Activated naive CD8-positive, alpha-beta T cell treated with anti-CD3 and anti-CD28 coated beads, Interleukin-2, amount 10 ng/mL, durations not matched to agents 7 days and 5 days (primary cell): ENCODE measurements at places on chromosomes 4 and X. TPM values are rescaled to one million over a fixed set of nuclear protein-coding genes. Genes with fewer than 3 reads are reported as not detected.
A peak's percentile ranks its signal among the peaks of the same experiment; 100 is the strongest.

The UGT2A3 gene
- not detected for total RNA-seq

The PGRMC2 gene
- 44.5 TPM for total RNA-seq

The SRPK3 gene
- total RNA-seq = not detected

The GUCY1A1 gene
- not detected for total RNA-seq

The PF4V1 gene
- total RNA-seq = not detected

The ZNF280C gene
- 5.0 TPM for total RNA-seq

The ZNF732 gene
- total RNA-seq = not detected

The SASH3 gene
- 241 TPM for total RNA-seq

The USP17L5 gene
- total RNA-seq = not detected

The ADH7 gene
- total RNA-seq = not detected

The WAS gene
- total RNA-seq = 146 TPM

DNA sequence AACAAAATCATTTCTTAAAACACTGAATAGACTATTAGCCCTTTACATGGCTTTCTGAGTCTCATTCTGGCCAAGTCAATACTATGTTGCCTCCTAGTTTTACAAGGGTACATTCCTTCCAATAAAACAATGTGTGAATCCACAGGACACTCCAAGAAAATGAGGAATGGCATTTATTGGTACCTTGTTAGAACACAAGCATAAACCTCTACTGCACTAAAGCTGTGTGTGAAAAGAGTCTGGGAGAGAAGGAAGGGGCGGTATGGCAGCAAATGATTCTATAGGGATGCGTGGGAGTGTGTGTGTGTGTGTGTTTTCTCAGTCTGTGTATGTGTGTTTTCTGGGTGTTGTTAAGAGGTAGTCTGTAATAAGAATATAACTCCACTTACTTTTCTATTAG is 48.9 kb downstream of the CXCL1 start:
- DNase-seq = no peak

GRCh38 chrX:666762-667720 is 36.5 kb downstream of the SHOX start:
- DNase-seq = no peak

DNA sequence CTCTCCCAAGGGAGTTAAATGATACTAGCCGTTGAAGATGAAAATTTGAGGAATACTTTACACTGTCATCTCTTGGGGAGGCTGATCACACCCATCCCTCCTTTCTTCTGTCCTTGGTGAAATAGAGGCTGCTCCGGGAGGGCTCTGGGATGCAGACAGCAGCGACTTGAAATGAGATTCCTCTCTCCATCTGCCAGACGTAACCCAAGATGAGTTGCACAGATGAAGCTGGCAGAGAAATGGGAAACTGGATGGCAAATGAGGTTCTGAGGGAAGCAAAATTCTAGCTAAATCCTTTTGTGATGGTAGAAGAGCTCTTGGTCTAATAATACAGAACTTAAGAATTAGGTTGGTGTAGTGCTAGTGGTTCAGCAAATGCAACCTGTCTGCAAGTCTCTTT is 201.4 kb downstream of the AASDH start:
- DNase-seq = no peak

GRCh38 chr4:182093431-182093831 is 149.8 kb upstream of the TENM3 start:
- DNase-seq = no peak

DNA sequence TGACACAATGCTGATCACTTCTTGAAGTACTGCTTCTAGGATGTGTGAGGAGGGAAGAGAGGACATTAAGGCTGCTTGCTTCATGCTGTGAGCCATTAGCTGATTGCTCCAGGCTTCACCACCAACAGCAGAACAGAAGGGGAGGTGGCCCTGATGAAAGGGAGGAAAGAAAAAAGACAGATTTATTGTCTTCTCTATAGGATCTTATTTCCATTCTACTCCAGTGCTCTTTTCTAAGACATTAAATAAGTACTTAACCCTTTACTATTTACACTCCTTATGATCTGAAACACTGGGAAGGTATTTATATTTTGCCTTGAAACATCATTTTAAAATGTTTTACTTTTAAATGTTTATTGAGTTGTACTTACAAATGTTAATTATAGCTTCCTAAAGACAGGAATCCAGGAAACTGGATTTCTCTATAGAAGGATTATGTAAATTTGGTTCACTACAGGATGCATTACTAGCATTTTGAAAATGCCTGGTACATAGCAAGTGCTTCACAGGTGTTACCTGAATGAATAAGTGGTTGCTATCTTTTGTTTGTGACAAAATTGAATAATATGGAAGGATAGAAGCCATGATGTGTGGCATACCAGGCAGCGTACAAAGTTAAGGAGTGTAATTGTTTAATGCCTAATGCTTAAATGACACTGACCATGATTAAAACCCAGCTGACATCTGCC is 680.9 kb upstream of the ATOH1 start:
- no peak for DNase-seq

DNA sequence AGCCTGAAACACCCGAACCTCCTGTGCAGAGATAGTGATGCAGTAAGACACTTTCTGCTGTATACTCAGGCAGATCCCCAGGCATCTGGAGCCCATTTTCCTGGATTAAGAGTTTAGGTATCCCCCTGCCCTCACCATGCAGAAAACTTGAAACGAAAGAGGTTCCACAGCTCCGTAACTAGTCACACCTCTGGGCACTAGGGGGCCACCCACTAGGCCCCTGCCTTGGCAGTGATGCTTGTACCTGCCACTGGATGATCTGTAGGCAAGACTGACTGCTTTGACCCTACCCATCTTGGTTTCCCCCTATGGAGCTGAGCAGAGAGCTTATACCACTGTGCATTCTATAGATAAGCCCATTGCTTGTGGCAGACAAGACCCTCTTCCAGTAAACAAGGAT is 940.6 kb downstream of the PCDH19 start:
- DNase-seq = no peak

GRCh38 chr4:53346920-53347852 is 18.7 kb downstream of the SCFD2 start:
- DNase-seq = no peak

GRCh38 chrX:123749643-123750042 is 16.8 kb upstream of the THOC2 start:
- no peak for DNase-seq

- DNase-seq = no peak
Measured at GRCh38 chrX:66633541-66633940, 5.3 kb downstream of the EDA2R start.

GRCh38 chr4:81369886-81370285 is 101.8 kb downstream of the RASGEF1B start:
- no peak for DNase-seq

DNA sequence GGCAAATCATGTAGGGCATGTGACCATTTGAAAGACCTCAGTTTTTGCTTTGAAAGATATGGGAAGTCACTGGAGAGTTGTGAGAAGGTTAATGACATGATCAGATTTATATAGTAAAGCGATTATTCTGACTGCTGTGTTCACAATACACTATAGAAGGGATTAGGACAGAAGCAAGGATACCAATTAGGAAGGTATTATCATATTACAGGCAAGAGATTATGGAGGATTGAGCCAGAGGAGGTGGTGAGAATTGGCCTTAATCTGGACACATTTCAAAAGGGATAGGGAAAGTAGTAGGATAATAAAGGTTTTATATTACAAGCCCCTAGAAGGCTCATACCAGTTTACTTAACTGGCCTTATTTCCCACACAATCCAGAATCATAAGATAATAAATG is 124.9 kb upstream of the POF1B start:
- no peak for DNase-seq

GRCh38 chrX:15856636-15857035 is 2.0 kb upstream of the AP1S2 start:
- no peak for DNase-seq

GRCh38 chrX:83511208-83511607 is 3.1 kb downstream of the POU3F4 start:
- no peak for DNase-seq

DNA sequence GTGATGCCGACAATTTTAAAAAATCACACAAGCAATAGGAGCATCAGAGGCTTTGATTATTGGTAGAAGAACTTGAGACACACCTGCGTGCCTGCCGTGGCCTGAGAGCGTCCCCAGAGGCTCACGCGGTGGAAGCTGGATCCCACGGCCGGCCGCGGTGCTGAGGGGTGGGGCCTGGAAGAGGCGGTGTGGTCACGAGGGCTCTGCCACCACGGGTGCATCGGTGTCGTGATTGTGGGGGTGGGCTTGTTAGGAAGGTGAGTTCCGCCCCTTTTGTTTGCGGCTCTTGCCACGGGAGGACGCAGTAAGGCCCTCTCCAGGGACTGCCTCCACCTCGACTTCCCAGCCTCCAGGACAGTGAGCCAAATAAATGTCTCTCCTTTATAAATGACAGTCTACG is 77.2 kb upstream of the ADRA2C start:
- no peak for DNase-seq

- DNase-seq = no peak
Measured at GRCh38 chr4:106301393-106302061, 14.5 kb downstream of the TBCK start.

DNA sequence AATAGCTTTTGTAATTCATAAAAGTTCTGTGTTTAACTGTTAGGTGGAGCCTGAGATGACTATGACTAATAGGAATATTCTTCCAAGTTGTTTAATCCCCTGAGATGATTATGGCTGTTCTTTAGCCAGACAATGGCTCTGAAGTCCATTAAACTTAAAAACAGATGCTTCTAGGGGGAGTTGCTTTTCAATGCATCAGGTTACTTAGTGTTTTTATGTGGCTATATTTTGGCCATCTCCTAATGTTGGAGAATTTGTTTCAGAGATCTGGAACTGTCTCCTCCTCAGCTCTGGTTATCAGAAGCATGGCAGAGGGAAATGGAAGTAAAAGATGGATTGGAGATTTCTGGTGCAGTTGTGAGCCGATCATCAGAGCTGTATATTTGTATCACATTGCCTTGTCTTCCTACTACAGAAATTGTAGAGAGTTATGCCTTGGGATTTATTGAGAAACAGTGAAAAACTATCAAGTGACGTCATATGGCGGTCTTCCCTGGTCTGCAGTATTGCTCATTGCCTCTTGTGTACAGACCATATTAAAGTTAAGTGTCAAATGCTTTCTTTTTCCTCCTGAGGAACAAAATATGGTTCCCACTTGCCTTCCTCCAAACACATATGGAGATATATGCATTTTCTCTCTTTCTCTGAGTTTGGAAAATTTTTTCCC is 29.8 kb downstream of the SGMS2 start:
- DNase-seq = no peak

DNA sequence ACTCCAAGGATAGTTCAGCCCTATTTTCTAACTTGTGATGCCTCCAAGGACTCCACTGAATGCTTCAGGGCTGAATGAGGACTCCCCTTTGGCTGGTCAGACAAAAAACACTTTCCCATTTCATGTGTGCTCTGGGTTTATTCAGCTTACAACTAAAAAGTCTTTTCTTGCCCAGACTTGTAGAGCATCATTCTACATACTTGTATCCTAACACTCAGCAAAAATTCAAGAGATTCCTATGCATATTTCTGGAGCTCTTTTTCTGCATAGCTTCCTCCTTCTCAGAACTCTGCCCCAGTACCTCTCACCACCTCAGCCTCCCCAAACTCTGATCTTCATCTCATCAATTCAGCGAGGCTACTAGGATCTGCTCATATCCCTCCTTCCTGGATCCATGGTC is 22.2 kb upstream of the KLF3 start:
- no peak for DNase-seq

DNA sequence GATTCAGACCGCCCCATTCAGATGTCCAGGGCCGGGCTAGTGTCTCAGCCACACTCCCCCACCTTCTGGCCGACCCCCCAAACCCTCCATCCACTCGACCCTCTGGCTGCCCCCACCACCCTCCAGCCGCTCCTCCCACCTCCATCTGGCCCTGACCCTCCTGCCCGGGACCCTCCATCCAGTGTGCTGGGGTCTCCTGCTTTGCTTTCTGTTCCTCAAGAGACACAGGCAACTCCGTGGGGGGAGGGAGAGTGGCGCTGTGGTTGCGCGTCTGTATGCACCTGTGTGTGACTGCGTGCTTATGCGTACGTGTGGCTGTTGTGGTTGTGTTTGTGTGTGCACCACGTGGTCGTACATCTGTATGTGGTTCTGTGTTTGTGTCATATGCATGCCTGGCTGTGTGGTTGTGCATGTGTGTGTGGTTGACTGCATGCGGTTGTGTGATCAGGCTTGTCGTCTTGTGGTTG is 33.3 kb downstream of the CPLX1 start:
- peak; percentile 60 for DNase-seq

- no peak for DNase-seq
Measured at GRCh38 chr4:108382751-108383150, 214.0 kb upstream of the LEF1 start.

DNA sequence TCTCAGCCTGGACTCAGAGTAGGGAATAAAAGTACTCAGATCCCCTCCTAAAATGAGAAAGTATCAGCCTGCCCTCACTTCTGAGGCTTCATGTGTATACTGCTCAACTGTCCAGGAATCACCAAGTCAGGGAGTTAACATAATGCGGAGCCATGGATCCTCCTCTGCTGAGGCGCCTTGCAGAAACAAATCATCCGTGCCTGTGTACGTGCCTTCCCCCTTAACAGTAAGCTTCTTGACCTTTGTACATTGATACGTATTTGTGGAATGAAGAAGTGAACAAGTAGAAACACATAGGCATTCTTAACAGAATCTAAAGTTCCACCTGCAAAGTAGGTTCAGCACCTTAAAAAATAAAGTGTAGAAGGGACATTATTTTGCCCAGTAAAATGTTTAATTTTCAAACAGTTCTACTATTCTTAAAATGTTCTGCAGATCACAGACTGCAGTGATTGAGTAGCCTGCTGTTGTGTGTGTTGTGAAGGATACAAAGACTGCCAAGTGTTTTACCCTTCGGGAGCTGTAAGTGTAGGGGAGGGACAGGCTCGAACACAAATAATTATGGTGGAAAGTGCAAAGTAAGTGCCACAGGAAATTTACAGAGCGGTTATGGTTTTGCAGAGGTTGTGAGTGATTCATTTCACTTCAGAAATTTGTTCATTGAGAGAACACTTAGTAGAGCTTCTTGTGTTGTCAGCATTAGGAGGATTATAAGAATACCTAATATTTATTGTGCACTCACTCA is 61.9 kb downstream of the ARHGAP10 start:
- no peak for DNase-seq

- DNase-seq = no peak
Measured at GRCh38 chr4:109067508-109068235, 234.8 kb downstream of the COL25A1 start.

GRCh38 chr4:151657896-151658295 is 102.9 kb downstream of the GATB start:
- no peak for DNase-seq

- no peak for DNase-seq
Measured at GRCh38 chr4:108555701-108556100, 64.7 kb upstream of the RPL34 start.

GRCh38 chrX:46236411-46236810 is 308.8 kb downstream of the ZNF674 start:
- no peak for DNase-seq

DNA sequence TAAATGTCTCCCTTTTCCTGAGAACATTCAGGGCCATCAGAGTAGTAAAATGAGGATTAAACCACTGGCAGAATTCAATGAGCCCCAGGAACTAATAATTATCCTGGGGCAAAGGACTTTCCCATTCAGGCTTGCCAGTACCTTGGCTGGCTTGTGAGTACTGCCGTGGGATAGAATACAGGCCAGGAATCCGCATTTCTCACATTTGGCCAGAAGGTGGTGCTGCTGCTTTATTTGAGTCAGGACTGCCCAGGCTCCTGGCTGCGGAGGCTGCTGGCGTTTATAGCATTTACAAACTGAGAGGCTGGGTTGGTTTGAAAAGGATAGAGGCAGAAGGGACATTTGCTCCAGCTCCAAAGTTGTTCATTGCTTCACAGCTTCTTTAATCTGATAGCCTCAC is 91.4 kb downstream of the RTL9 start:
- DNase-seq = peak; percentile 33

GRCh38 chr4:17578482-17578891 is 1.5 kb downstream of the LAP3 start:
- DNase-seq = no peak

GRCh38 chr4:18578307-18578706 is 556.8 kb upstream of the LCORL start:
- DNase-seq = no peak
